NCI-H460 (cell line): ENCODE measurements at places on chromosomes 13 and 19.

GRCh38 chr13:58919551-58919950, 1244.2 kb downstream of the DIAPH3 start:
- no peak for DNase-seq

DNA sequence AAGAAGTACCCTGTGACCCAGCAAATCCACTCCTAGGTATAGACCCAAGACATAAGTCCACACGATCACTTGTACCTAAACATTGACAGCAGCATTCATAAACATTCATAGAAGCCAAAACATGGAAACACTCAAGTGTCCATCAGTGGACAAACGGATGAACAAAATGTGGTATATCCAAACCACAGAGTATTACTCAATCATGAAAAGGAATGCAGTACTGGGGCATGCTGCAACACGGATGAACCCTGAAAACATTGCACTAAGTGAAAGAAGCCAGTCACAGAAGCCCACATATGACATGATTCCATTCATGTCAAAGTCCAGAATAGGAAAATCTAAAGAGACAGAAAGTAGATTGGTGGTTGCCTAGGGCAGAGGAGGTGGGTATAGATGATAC, 22.8 kb upstream of the CCNE1 start:
- DNase-seq: no peak

- DNase-seq: no peak
Observed at GRCh38 chr13:46605076-46605824, 52.3 kb downstream of the LRCH1 start.

DNA sequence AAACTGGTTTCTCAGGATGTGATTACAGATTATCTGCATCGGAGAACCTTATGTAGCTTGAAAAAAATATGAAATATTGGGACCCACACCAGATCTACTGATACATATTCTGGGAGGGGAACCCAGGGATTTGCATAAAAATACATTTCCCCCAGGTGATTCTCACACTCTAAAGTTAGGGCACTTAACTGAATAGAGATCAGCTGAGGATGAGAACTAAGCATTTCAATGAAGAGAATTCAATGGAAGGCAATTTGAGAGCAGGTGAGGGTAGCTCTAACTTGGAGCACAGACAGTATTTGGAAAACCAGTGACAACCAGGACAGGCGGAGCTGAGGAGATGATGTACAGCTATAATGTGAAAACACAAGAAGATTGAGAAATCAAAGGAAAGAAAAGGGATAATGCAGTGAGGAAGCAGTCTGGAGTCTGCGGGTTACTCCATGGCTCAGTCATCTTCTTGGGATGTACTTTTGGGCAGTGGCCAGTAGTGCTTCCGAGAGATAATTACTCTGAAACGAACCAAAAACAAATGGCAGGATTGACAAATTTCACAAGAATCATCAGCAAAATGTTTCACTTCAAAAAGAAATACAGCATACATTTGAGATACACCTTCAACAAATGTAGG, 6.1 kb upstream of the OXGR1 start:
- no peak for DNase-seq

DNA sequence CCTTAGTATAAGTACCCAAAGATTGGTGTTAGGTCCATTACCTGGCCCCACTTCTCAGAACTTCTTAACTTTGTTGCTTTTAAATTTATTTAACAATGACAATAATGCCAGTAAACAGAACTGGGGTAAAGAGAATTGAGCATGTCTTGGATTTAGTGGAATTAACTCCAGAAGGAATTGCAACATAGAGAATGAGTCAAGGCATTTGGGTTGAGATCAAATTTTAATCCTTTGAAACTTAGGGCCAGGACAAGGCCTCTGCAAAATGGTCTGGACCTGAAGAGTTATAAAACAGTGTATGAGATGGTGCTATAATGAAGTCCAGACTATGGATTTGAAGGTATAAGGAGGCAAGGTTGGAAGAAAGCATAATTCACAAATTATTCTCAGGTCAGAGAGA, 1030.4 kb downstream of the SLITRK5 start:
- DNase-seq: no peak
